ENCODE measurements at places on chromosomes 13 and 19. TPM values are rescaled to one million over a fixed set of nuclear protein-coding genes. Genes with fewer than 3 reads are reported as not detected.

GRCh38 chr19:17302391-17303166 is 646 bp downstream of the ABHD8 start:
- peaks cover 11% of the 10 kb centered on the region for H3K4me1 ChIP-seq
- H3K36me3 ChIP-seq = no peaks in the 10 kb centered on the region
- no peak overlapping the region for H3K27ac ChIP-seq
- H3K27me3 ChIP-seq = no peaks in the 10 kb centered on the region
- peak overlapping the region; percentile 41 for H3K4me3 ChIP-seq
- peak; percentile 46 for DNase-seq

DNA sequence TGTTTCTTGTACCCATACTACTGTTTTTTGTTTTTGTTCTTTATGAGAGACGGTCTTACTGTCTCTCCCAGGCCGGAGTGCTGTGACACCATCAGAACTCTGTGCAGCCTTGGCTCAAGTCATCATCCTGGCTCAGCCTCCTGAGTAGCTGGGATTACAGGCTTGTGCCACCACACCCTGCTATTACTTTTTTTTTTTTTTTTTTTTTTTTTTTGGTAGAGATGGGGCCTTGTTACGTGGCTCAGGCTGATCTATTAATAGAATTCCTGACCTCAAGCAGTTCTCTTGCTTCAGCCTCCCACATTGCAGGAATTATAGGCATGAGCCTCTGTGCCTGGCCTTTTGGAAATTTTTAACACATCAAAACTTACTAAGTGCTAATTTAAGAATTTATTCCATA is 2.9 kb upstream of the ZNF304 start:
- no peak for DNase-seq
- H3K27ac ChIP-seq = no peak overlapping the region
- H3K4me1 ChIP-seq = peaks cover 12% of the 10 kb centered on the region
- no peak overlapping the region for H3K4me3 ChIP-seq

DNA sequence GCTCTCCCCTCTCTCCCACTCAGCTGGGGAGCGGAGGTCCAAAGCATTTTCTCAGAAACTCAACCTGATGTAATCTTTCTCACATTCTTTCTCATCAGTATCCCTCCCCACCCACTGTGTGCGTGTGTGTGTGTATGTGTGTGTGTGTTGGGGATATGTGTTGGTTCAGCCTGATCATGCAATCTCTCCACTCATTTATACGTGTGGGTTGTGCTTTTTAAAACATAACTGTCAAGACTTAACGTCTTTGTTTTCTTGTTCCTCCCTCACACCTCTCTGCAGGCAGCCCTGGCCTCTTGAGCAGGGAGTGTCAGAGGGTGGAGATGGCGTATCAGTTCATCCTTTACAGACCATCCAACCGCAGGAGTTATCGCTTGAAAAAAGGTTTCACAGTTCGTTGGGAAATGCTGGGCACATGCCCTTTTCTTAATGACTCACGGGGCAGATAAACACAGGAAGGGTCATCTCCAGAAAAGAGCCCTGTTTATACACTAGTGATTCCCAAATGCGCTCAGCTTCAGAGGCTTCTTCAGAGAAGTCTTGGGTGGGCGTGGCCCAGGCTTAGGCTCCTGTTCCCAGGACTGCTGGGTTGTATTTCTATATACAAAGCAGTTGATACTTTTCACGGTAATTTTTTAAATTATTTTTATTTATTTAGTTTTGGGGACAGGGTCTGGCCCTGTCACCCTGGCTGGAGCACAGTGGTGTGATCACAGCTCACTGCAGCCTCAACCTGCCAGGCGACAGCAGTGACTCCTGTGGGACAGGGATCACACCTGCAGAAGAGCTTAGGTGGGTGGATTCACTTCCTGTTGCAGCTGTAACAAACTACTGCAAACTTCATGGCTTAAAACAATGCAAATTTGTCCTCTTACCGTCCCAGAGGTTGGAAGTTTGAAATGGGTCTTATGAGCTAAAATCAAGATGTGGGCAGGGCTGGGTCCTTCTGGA is 60.3 kb downstream of the CCDC70 start:
- no peak overlapping the region for H3K27ac ChIP-seq
- H3K36me3 ChIP-seq = no peaks in the 10 kb centered on the region
- no peak overlapping the region for H3K4me3 ChIP-seq
- DNase-seq = no peak
- no peaks in the 10 kb centered on the region for H3K4me1 ChIP-seq

DNA sequence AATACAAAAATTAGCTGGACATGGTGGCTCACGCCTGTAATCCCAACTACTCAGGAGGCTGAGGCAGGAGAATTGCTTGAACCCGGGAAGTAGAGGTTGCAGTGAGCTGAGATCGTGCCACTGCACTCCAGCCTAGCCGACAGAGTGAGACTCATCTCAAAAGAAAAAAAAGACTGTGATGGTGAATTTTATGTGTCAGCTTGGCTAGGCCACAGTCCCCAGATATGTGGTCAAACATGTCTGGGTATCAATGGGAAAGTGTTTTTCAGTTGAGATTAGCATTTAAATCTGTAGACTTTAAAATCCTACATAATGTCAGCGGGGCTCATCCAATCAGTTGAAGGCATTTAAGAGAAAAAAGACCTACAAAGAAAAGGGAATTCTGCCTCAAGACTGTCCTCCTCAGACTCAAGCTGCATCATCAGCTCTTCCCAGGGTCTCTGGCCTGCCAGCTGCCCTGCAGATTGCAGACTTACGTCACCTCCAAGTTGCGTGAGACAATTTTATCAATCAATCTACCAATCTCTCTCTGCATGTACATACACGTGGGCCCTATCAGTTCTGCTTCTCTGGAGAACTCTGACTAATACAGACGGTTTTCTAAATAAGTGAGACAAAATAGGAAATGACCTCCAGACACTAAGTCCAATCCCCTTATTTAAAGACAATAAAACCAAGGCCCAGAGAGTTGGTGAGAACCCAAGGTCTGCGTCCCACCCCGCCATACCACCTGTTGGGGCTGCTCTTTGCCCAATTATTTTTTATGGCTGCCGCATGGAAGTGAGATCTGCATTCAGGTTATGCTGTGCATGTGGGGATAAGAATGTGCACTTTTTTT is 99.2 kb downstream of the ABCC4 start:
- H3K27me3 ChIP-seq = no peaks in the 10 kb centered on the region
- no peak overlapping the region for H3K27ac ChIP-seq
- no peak for DNase-seq
- no peaks in the 10 kb centered on the region for H3K4me1 ChIP-seq

- no peak for DNase-seq
- H3K4me1 ChIP-seq = no peaks in the 10 kb centered on the region
- H3K27me3 ChIP-seq = no peaks in the 10 kb centered on the region
Observed at GRCh38 chr13:94169454-94170144, 309.9 kb downstream of the DCT start.

DNA sequence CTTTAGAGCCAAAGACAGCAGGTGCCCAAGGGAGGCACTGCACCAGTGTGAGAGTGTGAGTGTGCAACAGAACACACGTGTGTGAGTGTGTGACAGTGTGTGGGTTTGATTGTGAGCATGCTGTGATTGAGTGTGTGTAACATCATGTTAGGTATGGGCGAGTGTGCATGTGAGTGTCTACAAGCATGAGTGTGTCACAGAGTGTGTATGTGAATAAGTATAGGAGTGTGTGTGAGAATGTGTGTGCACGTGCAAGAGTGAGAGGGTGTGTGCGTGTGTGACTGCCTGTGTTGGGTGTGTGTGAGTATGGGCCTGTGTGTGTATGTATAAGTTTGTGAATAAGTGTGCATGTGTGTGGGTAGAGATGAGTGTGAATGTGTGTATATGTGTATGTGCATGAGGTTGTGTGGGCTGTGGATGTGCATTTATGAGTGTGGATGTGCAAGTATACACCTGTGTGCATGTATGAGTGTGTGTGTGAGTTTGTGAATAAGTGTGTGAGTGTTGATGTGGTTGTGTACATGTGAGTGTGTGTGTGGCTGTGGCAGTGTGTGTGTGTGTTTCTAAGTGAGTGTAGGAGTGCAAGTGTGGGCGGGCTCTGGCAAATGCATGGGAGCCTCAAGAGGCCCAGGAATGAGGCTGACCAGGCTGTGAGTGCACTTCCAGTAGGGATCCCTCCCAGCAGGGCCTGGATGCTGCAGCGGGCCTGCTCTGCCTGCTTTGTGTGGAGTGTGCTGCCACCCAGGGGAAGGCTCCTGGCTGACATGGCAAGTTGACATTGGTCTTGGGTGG is 198.4 kb downstream of the COL4A1 start:
- peak; percentile 83 for DNase-seq
- H3K4me3 ChIP-seq = no peak overlapping the region
- peaks cover 28% of the 10 kb centered on the region for H3K4me1 ChIP-seq

DNA sequence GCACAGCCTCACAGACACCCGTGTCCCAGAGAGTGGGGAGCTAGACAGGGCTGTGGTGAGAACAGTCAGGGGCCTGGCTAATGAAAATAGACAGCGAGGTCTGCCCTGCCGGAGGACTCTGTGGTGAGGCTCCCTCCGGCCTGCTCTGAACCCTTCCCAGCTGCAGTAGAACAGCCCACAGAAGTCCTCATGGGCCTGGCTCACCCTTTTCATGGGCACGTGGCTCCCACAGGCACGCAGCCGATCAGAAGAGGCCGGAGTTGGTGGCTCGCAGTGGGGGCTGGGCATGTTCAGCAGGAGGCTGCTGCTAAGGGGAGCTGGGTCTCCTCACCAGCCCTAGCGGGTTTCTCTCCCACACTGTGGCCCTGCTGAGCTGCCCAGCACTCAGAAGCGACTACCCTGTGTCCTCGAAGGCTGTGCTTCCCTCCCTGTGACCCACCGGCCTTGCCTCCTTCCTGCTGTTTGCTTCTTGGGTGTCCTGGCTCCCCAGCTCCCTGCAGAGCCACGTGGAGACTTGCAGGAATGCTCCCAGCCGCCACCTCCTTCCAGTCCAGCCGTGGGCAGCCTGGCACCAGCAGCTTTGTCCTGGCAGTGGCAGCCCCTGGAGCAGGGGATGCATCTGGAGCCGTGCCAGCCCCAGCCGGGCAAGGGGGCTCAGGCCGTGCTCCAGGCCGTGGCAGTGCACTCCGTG is 138.7 kb downstream of the KDM4B start:
- no peaks in the 10 kb centered on the region for H3K27me3 ChIP-seq
- no peak overlapping the region for H3K27ac ChIP-seq
- H3K4me1 ChIP-seq = no peaks in the 10 kb centered on the region
- no peak for DNase-seq
- peaks cover 24% of the 10 kb centered on the region for H3K36me3 ChIP-seq

DNA sequence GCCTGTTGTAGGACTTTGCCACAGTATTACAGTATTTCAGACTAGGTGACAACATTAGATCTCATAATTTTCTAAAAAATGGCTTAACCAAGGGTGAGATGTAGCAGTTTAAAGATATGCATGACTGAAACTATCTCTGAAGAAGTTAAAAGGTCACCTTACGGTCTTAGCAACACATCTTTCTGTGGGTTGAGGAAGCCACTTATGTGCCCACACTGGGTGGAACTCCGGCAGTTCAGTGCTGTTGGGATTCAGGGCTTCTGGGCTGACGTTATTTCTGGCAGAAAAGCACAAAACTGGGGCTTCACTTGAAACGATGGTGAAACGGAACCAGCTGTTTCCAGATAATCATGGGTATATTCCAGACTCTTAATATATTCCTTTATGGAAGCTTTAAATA is 697.3 kb downstream of the PCDH9 start:
- no peak overlapping the region for H3K4me3 ChIP-seq
- H3K36me3 ChIP-seq = no peaks in the 10 kb centered on the region
- DNase-seq = no peak
- H3K27ac ChIP-seq = no peak overlapping the region
- H3K4me1 ChIP-seq = peaks cover 8% of the 10 kb centered on the region
- no peaks in the 10 kb centered on the region for H3K27me3 ChIP-seq

- H3K4me1 ChIP-seq = no peaks in the 10 kb centered on the region
- H3K27me3 ChIP-seq = peaks cover 5% of the 10 kb centered on the region
- no peaks in the 10 kb centered on the region for H3K36me3 ChIP-seq
- no peak overlapping the region for H3K27ac ChIP-seq
Observed at GRCh38 chr13:75467040-75467728, 14.8 kb downstream of the TBC1D4 start.

GRCh38 chr13:98691360-98691759 is 61.1 kb downstream of the SLC15A1 start:
- H3K4me3 ChIP-seq = no peak overlapping the region
- H3K27ac ChIP-seq = no peak overlapping the region
- H3K4me1 ChIP-seq = no peaks in the 10 kb centered on the region
- DNase-seq = no peak
- peaks cover 21% of the 10 kb centered on the region for H3K27me3 ChIP-seq

DNA sequence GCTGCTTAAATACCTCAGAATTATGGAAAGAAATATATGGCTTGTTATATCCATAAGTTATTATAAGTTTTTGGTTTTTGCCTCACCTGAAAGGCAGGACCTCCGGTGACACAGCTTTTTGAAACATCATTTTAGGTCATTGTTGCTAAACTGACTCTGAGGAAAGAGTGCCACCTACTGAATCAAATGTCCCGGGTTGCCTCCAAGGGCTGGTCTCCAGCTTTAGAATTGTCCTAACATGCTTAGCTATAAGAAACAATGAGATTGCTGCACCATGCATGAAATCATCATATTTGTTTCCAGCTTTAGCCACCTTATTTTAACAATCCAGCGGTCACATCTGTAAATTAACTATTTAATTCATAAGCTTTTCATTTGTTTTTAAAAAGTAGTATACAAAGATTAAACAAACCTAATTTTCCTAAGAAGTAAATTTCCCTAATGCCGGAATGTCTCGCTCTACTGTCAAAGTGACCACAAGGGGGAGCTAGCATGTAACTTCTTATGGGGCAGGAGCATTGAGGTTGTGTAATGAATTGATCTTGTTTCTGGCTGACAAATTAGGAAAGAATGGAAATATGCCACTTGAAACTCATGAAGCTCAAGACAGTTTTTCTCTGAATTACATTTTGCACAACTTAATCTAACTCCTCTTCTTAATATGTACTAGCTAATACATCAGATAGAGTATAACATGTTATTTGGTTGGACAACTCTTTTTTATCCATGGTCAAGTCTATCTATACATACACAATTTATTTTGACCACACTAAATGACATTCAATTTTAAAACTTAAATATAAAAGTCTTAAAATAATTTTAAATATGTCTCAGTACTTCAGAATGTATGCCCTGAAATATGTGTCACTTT is 6.7 kb upstream of the PCDH17 start:
- no peak overlapping the region for H3K27ac ChIP-seq
- peaks cover 10% of the 10 kb centered on the region for H3K27me3 ChIP-seq
- H3K4me1 ChIP-seq = no peaks in the 10 kb centered on the region
- DNase-seq = peak; percentile 12
- H3K36me3 ChIP-seq = no peaks in the 10 kb centered on the region

DNA sequence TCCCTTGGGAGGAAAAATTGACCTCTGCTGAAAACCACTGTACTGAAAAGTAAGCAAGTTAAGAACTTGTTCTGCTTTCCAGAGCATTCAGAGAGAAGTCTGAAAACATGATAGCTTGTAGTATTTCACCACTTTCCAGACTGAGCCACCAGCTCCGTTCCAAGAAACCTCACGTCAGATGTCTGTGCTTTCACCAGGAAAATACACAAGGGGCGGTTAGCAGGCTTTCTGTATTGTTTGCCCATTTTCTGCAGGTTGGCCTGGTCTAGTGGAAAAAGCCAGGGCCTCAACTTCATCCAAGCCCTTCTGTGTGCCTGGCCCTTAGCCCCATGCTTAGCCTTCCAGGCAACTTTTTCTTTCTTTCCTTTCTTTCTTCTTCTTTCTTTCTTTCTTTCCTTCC is 36.4 kb downstream of the RXFP2 start:
- no peaks in the 10 kb centered on the region for H3K27me3 ChIP-seq
- no peak overlapping the region for H3K4me3 ChIP-seq
- DNase-seq = no peak

IPO5 gene
- 146 TPM for total RNA-seq

TMEM86B gene
- 1.8 TPM for total RNA-seq
